ENCODE measurements at places on chromosomes 13 and 19.

DNA sequence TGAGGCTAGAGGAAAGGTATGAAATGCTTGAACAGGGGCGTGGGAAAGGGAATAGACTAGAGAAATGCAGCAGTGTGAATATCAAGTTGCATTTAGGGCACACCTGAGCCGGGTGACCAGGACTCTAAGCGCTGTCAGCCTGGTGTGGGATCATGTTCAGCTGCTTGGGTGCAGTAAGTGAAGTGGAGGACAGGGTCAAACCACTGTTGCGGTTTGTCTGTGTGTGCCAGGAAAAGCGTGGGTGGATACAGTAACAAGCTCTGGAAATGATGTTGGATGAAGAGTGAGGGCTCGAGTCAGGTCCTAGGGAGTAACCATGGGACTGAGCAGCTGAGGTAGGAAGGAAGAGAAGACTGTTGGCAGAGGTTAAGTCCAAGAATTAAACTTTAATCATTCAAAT is 15.8 kb downstream of the DGKH start:
- DNase-seq: peak; percentile 82

DNA sequence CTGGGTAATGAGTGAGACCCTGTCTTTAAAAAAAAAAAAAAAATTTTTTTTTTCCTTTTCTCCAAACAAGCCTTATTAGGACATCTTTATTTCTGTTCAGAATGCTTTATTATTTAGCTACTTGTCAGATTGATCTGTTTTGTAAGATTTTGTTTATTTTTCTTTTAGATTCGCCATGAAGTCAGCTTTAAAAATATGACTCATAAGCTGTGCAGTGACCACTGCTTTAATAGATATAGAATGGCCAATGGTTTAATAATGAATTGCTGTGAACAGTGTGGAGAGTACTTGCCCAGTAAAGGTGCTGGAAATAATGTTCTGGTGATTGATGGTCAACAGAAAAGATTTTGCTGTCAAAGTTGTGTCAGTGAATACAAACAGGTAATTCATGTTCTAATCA is 47.7 kb downstream of the ZMYM2 start:
- DNase-seq: peak; percentile 38

DNA sequence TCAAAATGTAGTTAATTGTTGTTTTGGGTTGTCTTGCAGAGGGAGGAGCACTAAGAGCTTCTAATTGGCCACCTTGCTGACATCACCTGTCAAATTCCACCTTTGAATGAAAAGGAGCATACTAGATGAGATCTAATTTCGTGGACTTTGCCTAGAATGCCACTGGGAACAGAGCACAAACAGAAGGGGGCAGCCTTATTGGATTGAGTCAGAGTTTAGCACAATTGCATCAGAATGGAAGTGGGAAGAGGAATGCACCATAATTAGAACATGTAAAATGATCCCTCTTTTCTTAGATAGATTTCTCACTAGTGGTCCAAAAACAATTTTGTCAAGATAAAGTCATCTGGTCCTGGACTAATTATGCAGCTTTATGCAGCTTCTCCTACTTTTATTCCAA is 1552.2 kb downstream of the PCDH9 start:
- peak; percentile 47 for DNase-seq

GRCh38 chr13:98977568-98978265 is at the start of gene DOCK9:
Gene DOCK9, minus strand, starts transcription at chr13:98978064. Its CDS starts 155 bp downstream, at chr13:98977909.
- DNase-seq: peak; percentile 93

- DNase-seq: no peak
These were observed 9.4 kb downstream of the GARRE1 start for GRCh38 chr19:34263745-34264237.

DNA sequence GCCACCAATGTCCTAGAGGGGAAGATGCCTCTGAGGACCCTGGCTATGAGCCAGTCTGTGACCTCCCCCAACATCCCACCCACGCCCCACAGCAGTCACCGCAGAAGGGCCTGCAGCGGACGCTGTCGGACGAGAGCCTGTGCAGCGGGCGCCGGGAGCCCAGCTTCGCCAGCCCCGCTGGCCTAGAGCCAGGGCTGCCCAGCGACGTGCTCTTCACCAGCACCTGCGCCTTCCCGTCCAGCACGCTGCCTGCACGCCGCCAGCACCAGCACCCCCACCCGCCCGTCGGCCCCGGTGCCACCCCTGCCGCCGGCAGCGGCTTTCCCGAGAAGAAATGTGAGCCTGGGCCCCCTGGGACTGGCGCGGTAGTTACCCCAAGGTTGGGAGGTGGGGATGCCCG is 30.6 kb downstream of the DPF1 start:
- no peak for DNase-seq

DNA sequence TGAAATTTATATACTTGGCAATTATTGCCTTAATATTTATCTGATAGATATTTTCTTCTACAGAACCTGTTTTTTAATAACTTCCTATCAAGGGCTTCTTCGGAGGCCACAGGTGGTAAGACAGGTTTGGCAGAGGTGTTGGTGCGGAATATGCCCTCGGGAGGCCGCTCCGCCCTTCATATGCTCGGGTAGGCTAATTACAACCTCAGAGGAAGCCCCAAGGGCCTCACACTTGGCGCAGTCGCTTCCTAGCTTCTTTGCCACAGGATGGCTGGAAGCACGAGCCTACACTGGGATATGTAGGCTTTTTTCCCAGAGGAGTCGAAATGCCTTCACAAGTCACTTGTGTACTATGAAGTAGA is 68.8 kb downstream of the LMO7 start:
- no peak for DNase-seq

GRCh38 chr19:48499316-48500090 is 12.1 kb downstream of the LMTK3 start:
- no peak for DNase-seq

GRCh38 chr19:57438925-57439324 is 3.8 kb downstream of the ZNF749 start:
- DNase-seq: no peak

GRCh38 chr13:92954746-92955145 is 271.9 kb upstream of the GPC6 start:
- no peak for DNase-seq

- DNase-seq: no peak
These were observed 111.9 kb downstream of the KCNRG start for GRCh38 chr13:50126993-50127725.
